ENCODE measurements at places on chromosomes 3 and 15.

GRCh38 chr3:10286133-10286524, 6.6 kb downstream of the GHRL start:
- DNase-seq: no peak

DNA sequence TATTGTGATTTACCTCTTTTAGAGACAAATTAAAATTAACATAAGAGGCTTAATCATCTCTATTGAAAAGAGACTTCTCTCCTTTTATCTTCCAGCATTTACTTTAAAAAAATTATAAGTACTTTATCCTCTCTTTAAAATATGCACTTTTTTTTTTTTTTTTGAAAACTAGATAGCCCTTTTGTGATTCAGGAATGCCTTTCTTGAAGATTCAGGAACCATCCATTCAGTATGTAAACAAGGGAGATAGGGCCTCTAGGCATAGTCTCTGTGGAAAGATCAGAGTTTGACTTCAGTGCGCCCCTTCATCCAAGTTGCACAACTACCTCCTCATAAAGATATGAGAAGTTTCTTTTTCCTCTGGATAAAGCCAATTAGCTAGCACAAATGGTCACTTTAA, 1163.7 kb downstream of the SI start:
- DNase-seq: no peak

DNA sequence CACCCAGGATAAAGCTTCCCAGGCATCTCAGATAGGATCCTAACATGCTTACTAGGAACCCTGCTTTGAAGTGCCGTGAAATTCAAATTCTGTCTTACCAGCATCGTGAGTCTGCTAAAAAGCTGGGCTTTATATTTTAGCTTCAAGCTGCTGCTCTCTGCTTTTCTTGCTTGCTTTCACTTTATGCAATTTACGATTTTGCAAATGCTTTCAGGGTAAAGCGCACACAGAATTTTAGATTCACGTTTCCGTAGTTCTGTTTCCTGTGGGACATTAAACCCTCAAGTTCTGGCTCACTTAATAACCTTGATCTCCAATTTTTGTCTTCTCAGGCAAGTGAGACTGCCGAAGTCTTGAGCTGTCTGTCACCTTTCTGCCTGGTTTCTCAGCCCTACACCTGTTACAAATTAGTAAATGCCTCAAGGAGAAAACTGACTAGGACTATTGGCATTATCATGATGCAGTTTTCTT, 170.5 kb upstream of the TGFBR2 start:
- DNase-seq: no peak

GRCh38 chr3:194938845-194939531, 253.3 kb downstream of the FAM43A start:
- DNase-seq: no peak

DNA sequence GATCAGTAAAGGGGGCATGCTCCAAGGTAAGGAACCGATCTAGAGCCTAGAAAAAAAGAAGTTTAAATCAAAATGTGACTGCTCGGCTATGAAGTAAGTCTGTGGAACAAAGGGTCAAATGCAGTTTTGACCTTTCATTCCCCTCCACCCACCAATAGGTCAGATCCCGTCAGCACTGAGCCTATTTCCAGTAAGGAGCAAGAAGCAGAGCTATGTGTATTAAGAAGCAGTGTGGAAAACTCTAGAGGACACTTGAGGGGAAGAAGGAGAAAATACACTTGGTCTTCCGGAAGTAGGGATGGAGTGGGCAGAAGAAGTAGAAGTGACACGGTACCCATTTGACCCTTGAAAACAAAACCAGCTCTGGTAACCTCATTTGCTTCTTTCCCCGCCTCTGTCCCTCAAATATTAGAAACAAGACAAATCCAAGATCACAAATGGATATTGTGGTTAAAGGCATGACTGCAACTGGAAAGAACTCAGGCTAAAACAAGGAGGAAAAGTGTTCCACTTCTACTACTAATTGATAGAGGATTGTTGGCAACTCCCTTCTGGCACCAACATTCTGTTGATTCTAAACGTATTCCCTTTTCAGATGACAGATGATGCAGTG, 888.3 kb upstream of the NR2F2 start:
- no peak for DNase-seq

GRCh38 chr3:126107957-126108675, 24.2 kb upstream of the SLC41A3 start:
- DNase-seq: no peak

DNA sequence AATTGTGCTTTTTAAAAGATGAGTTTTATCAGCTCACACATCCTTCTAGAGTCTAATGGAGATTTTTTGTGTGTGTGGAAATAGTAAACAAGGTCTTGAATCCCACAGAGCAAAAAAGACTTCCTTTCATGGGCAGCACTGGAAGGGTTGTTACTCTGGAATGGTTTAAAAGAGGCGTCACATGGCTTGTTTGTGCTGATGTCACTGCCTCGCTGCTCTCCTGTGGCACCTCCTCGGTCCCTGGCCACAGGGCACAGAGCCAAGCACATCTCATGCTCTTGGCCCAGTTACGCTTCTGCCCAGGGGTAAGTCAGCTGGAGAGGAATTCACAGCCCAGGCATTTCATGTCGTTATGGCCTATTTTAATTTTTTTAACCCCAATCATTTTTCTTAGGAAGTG, 53.2 kb downstream of the PGPEP1L start:
- no peak for DNase-seq

GRCh38 chr15:78950343-78950742, 5.5 kb upstream of the CTSH start:
- no peak for DNase-seq

DNA sequence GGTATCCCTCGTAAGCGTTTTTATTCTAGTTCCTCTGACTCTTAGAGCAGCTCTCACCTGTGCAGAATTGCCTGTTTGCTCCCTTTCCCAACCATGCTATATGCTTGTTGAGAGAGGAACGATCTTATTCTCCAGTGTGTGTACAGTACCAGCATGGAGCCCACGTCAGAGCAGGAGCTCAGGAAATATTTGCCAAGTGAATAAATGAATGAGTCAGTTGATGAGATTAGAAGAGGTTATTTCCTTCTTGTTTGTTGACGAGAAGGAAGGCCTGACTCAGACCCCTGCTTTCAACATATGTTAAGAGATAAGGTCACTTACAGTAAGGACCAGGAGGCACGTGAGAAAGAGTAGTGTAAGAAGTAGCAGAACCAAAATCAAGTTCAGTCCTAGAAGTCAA, 106.3 kb upstream of the ABHD17C start:
- DNase-seq: no peak

DNA sequence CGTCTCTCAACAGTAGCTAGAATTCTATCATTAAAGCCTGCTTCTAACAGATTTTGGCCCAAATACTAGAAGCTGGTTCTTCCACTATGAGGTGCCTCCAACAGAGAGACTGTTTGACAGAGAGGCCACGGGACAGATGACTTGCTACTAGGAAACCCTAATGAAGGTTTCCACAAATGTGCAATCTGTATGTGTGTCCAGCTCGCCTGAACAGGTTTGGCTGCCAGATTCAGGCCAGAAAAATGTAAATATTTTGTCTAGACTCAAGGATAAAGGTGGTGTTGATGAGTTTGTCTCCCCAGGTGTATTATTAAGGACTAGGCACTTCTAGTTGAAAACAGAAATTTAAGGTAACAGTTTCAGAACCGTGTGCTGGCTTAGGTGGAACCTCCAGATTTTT, 91.6 kb upstream of the TRIM42 start:
- no peak for DNase-seq

DNA sequence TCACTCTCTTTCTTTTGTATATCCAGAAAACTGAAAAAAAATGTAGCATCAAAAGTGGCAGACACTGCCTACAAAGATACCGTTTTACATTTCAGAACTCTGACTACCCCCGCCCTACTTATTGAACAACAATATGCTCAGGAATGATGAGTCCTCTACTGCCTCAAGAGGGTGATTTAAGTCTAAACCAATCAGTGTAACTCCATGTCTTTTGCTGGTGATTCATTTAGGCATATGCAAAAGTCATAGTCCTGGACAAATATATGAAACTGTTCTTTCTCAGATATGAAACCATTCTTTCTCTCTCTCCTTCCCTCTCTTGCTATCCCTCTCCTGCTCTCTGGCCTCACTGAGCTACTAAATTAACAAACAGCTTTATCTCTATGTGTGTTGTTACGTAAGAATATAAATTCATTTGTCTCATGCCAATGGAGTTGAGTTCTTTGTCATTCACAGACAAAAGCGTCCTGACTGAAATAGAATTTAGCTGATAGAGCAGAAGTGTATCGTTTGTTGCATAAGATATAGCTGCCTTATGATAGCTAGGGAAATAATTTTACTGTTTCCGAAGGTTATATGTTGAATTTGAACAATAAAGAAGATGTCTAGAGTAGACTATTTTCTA, 133.7 kb upstream of the OSTN start:
- DNase-seq: no peak

DNA sequence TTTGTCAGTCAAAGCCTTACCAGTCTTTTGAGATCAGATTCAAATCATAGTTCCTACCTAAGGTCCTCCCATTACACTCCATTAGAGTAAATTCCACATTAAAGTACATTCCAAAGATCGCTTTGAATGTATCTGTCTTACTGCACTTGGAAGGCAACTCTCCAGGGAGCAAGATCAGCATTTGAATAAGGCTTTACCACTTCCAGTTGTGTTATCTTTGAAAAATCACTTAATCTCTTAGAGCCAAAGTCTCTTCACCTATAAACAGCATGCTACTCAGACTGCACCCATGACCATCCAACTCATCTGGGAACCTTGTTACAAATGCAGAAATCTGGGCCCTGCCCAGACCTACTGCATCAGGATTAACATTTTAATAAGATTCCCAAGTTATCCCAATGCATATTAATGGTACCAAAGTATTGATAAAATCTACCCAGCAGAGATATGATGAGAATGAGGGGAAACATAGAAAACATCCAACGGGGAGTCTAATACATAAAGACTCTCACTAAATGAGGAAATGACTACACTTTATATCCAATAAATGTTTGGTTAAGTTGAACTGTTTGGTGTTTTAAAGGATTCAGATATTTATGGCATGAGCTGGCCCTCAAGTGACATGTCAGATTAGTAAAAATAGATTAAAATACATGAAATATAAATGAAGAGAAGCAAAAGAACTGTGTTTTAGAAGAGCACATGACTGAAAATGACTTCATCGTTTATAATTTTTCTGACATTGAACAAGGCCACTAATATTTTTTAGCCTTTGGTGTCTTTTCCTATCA, 75.9 kb downstream of the TNIK start:
- DNase-seq: no peak

DNA sequence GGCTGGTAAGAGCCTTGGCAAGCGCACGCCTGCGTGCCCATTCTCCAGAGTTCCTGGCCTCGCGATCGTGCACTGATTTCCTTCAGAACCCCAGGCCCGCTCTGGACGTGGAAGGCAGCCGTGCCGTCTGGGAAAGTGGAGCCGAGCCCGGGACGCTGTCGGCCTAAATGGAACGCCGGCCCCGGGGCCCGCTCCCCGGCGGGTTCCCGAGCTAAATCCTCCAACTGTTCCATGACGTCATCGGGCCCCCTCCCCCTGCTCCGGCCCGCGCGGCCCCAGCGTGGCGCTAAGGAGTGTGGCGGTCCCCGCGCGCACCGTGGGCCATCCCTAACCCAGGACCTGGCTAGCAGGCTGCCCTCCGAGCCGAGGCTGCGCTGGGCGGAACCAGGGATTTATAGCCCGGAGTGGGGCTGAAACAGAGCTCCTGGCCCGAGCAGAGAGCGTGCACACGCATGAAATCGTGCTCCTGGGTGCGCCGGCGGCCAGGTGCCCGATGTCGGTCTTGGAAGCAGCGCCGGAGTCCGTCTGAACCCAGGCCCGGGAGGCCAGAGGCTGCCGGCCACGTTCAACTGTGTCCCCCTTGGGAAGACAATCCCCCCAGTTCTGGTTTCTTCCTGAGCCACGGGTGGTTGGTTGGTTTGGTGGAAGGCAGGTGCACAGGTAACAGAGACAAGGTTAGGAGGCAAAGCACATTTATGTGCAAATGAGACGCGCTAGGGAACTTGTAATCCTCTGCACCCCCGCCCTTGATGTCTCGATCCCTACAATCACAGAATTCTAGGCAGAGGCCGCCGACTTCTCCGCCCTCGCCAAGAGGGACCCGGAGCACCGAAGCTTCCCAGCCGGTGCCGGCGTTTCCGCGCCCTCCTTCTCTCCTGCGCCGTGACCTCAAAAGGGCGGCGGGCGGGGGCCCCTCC, 84.9 kb upstream of the ETV5 start:
- DNase-seq: no peak

- DNase-seq: no peak
Measured at GRCh38 chr3:28547677-28548076, 199.1 kb upstream of the AZI2 start.

- DNase-seq: no peak
Measured at GRCh38 chr15:67003586-67003985, 61.8 kb upstream of the SMAD3 start.

DNA sequence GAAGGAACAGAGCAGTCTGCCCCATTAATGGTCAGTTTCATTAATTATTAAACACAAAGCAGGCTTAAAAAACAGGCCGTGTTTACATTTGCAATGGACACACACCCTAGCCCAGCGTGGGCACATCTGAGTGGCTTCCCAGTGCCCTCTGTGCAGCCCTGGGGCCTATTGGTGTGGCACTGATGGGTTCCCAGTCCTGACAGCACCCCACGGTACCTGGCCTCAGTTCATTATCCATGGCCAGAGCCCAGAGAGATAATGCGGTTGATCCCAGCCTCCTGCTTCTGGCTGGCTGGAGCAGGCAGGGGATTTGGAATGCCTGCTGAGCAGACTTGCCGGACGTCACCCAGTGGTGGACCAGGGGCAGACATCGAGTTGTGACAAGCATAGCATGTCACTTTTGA, 110.5 kb upstream of the ABHD17C start:
- no peak for DNase-seq

GRCh38 chr3:40047406-40047805, 238.0 kb downstream of the MYRIP start:
- no peak for DNase-seq

- peak; percentile 81 for DNase-seq
Measured at GRCh38 chr3:48656061-48656840, 6.4 kb downstream of the CELSR3 start.

DNA sequence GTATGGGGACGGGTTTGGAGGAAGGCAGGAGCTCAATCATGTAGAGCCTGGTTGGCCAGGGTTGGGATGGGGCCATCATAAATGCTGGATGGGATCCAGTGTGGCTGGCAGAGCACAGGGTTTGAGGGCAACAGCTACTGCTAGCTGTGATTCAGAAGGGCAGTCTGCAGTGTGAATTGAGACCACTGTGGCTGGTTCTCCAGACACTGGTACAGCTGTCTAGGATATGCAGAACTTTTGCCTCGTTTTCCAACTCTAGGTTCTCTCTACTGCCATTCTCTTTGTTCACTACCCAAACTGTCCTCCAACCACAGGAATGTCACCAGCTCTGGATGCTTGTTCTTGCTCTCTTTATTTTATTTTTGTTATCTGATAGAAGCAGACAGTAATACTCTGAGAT, 543.6 kb downstream of the AGBL1 start:
- DNase-seq: no peak

DNA sequence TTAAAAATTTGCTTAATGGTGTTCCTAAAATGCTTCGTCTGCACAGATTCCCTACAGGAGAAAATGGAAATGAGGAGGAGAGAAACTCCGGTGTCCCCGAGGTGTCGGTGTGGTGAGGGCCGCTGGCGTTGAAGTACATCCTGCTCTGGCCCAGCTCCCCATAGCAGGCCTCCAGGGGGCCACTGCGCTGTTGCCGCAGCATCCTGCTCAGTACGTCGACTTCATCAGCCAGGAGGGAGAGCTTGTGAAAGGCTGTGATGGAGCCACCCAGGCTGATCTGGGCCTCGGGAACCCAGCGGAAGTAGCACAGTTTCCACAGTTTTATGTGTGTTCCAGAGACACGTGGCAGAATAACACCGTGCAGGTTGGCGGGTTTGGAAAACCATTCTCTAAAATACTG, 37.8 kb downstream of the FAN1 start:
- no peak for DNase-seq

Data from AML-193 (cell line).